Activated CD4-positive, alpha-beta T cell treated with anti-CD3 and anti-CD28 coated beads for 24 hours (primary cell): ENCODE measurements at places on chromosomes 11 and 22.
A peak's percentile ranks its signal among the peaks of the same experiment; 100 is the strongest.

DNA sequence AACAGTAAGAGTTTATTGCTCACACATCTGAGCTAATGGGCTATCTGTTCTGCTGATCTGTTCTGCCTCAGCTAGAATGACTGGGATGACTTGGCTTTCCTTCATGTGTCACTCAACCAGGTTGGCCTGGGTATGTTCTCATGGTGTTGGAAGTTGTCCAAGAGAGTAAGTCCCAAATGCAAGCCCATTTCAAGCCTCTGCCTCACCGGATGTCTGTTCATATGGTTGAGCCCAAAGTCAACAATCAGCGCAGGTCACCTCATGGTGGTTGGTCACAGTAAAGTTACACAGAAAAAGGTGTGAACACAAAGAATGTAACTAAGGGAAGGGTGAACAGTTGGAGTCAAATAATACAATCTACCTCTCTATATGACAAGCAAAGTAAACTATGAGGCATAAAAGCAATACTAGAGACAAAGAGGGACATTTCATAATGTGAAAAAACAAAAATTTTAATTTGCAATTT is 1.9 kb downstream of the GDPD4 start:
- no peak for DNase-seq

DNA sequence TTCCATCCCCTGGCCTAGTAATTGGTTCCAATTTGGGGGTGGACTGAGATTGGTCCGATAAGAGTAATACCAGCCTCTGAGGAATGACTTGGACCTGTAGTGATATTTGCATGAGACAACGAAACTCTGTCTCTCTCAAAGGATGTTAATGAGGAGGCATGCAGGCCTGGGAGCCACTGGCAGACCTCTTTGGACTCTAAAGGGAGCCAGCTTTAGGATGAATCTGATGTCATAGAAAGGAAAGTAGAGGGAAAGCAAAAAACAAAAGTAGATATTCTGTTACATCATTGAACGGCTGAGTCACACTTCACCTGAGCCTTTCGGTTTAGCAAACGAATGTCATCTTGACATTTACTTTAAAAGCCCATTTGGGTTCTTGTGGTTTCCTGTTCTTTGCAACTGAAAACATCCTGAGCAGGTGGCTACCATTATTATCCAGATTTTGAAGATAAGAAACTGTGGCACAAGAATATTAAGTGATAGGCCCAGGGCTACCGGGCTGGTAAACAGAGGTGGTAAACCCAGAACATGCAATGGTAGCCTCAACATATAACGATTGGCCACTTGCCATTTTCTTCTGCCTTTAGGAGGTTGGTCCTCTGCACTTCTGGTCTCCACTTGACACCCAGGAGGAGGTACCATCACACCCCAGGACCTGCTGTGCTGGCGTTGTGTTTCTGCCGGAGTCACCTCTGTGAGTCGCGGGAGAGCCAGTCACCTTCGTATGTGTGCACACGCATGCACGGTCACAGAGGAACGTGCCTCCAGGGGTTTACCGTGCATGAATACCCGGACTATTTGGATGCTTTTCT is 42.7 kb downstream of the RTL6 start:
- peak; percentile 4 for DNase-seq

GRCh38 chr22:24831687-24832086 is 25.7 kb downstream of the SGSM1 start:
- no peak for DNase-seq

- no peak for DNase-seq
Observed at GRCh38 chr22:48919851-48920589, 907.7 kb downstream of the BRD1 start.

- DNase-seq, result no peak
Observed at GRCh38 chr11:69293087-69293486, 868 bp upstream of the MYEOV start.

- peak; percentile 55 for DNase-seq
Observed at GRCh38 chr11:72091292-72091691, 10.6 kb downstream of the LRRC51 start.

- no peak for DNase-seq
Observed at GRCh38 chr11:92830377-92831155, 138.9 kb upstream of the MTNR1B start.

DNA sequence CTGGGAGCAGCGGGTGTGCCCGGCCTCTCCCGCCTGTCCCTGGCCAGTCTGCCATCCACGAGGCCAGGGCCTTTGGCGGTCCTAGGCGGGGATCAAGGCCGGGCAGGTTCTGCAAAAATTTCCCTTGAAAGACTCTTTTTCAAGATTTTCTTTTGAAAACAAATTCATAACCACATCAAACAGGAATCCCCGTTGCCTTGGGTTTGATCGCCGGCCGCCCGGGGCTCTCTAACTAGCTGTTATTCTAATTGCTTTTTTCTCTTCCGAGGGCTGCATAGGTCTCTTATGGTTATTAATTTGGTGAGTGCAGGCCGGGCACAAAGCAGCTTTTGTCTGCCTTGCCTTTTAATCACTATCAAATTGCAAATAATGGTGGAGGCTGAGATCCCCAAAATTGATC is 42.0 kb downstream of the CDKN1C start:
- DNase-seq, result no peak

GRCh38 chr11:68546555-68546954 is 86.0 kb downstream of the PPP6R3 start:
- DNase-seq, result no peak

DNA sequence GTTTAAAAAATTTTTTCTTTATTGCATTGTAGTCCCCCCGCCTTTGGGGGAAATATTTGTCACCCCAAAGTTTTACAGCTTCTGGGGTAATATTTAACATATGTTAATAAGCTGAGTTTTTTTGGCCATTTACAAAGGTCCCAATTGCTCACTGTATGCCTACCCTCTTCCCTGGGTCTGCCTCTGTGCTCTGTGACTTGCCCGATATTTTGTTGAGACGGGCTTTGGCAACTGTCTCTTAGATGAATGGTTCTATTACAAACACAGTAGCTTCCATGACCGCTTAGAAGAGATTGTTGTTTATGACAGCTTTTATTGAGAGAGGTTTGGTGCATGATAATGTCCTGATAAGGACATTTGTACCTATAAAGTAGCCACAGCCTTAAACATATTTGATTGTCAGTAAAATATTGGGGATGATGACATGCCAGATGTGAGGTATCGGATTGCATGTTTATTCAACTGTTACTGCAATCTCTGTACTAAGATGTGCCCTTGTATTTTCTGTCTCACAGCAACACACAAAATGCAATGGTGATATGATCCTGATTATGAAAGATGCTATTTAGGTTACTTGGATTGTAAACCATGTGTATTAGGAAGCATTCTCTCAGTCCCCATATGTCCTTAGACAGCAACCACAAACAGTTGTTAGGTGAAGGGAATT is 103.1 kb downstream of the TEAD1 start:
- DNase-seq, result no peak

DNA sequence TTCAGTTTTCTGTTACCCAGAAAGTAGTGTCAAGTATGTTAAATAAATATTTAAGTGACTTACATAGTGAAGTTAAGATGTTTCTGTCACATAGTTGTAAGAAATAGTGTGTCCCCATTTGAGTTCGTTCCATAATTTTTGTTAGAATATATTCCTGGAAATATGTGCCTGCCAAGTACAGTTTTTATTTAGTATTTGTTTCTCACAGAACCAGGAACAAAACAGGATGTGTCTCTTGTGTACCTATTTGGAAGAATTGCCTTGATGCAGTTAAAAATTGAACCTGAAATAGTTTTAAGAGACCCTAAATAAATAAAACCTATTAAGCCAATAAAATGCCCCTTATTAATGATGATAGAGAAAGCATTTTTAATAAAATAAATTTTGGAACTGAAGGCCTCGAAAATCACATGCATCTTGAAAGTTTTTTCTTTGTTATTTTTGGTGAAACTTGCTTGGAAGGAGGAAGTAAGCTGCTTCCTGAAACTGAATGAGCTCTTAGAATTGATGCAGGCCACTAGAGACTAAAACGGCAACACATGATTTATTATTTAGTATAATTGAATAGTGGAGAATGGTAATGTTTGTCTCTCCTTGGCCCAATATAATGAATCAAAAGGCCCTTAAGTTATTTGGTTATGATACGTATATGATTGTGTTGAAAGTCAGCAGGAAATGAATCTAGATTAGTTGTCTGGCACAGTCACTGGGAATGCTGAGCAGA is 55.9 kb downstream of the SWAP70 start:
- no peak for DNase-seq

- DNase-seq, result no peak
Observed at GRCh38 chr22:21042978-21043859, 2.5 kb upstream of the LRRC74B start.

- DNase-seq, result no peak
Observed at GRCh38 chr22:23248583-23248982, 68.3 kb downstream of the BCR start.

- DNase-seq, result no peak
Observed at GRCh38 chr11:60658409-60658808, 41.0 kb upstream of the MS4A8 start.

GRCh38 chr11:10377183-10377582 is 72.3 kb downstream of the ADM start:
- no peak for DNase-seq

DNA sequence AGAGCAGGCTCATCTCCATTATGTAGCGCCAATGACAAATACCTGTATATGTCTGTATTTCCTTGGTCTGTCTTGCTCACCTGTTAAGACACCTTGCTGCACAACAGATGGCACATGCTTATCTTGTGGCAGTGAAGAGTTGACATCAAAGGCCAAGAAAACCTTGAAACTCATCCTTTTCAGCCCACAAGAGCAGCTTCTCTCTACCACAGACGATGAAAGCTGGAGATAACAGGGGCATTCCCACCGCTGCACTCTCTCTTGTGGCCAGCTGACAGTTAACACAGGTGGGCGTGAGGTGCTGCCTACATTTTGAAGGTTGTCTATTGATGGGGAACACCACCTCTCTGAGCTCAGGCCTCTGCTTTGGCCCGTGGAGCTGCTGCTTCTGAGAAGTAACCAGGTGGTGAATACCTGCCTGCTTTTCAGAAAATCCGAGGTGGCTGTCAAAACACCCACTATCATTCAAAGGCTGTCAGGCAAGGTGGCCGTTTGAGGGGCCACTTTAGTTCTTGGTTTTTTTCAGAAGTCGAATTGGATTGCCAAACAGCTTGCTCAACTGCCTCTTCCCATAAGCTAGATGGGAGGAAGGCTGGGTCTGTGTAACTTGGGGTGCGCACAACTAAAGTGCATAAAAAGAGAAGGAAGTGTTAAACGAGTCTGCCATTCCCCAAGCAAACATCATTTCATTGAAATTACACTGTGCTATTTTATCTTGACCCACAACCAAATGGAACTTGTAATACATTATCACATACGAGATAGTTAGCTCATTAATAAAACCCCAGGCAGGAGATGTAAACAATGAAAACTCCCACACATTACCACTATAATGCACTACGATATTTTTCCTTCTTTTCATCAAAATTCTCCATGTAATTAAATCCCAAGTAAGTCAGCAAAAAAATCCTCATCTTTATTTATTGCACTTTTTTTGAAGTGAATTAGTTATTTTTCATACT is 87.1 kb upstream of the RAG2 start:
- DNase-seq, result no peak

DNA sequence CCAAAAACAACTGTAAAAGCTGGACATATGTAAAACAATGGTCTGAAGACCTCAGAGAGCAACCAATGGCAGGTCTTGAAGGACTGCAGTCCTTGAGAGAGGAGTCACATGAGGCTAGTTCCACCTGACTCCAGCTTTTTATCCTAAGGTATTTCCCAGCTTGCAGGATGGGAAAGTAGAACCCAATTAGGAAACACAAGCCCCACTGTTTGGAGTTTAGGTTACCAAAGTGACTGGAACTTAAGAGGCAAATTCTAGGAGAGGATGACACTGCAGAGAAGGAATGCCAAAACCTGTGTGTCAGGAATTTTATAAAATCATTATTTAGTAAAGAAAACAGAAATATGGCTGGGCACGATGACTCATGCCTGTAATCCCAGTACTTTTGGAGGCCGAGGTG is 18.4 kb downstream of the OR2AT4 start:
- DNase-seq, result no peak

DNA sequence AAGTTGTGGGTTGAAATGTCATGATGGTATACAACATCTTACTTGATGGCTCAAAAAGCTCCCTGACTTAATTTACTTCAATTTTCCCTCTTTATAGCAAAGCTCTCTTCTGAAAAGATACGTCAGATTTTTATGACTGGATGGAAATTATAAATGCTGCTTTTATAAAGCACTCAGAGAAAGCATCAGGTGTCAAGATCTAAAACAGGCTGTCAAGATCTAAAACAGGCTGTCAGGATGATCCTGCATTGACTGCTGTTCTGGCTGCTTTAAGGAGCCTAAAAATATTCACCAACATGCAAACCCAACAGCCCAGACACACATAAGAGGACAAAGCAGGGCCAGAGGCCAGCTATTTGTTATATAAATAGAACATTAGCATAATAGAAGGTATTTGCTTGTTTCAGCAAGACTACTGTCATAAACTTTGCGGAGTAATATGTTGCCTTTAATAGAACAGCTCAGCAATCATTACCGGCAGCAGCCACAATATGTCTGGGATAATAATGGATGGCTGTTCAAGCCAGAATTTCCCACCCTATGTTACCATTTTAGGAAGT is 77.3 kb upstream of the ANO5 start:
- no peak for DNase-seq

GRCh38 chr11:126391970-126392632 is 36.6 kb downstream of the ST3GAL4 start:
- DNase-seq, result no peak

DNA sequence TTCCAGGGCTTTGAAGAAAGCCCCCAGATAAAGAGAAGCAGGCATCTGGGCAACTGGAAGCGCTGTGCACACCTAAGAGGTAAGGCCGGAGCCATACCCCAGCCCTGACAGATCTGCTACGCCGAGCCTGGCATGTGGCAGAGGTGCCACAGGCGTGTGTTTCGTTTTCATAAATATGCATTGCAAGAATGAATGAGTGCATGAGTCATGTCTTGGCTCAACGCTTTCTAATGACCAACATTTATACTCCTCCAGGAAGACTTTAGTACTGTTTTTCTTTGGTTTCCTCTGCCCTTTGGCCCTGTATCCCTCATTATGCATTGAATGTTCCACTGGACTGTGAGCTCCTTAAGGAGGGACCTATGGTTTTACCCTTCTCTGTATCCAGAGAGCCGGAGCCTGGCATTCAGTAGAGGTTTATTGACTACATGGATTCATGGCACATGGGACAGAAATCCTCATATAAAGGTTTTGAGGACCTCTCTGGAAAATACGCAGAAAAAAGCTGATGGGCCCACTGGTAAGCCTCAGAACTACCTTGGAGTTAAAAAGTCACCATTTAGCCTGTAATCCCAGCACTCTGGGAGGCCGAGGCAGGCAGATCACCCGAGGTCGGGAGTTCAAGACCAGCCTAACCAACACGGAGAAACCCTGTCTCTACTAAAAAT is 38.9 kb upstream of the CSNK2A3 start:
- DNase-seq, result no peak

GRCh38 chr11:47216121-47216798 is 1.5 kb downstream of the DDB2 start:
- DNase-seq, result peak; percentile 46

GRCh38 chr22:31227186-31227585 is 15.1 kb downstream of the LIMK2 start:
- no peak for DNase-seq

- DNase-seq, result no peak
Observed at GRCh38 chr11:110921742-110922521, 209.7 kb upstream of the ARHGAP20 start.
